ENCODE measurements at places on chromosomes 11 and 22. TPM values are rescaled to one million over a fixed set of nuclear protein-coding genes. Genes with fewer than 3 reads are reported as not detected.

DNA sequence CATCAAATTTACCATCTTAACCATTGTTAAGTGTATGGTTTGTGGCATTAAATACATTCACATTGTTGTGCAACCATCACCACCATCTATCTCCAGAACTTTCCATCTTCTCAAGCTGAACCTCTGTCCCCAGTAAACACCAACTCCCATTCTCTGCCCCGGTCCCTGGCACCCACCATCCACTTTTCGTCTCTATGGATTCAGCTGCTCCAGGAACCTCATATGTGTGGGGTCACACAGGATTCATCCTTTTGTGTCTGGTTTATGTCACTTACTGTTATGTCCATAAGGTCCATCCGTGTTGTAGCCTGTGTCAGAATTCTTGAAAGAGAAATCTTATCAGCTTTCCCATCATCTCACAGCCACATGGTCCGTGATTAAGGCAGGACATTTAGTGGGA lies 16.3 kb downstream of the TSPAN32 start:
- DNase-seq: no peak

DNA sequence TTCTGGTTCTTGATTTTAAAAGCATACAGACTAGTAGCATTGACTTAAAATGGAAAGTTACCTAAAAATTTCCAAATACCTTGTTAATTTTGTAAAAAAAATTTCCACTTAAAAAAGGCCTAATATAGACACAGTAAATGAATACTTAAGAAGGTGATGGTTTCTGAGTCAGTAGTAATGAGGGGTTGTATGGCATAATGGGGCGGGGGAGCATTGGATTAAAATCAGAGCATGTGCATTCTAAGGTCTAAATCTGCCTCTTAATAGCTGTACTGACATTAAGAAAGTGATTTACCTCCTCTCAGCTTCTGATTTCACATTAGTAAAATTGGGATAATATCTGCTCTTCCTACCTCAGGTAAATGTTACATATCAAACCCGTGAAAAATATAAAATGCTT lies 446.5 kb downstream of the AASDHPPT start:
- no peak for DNase-seq

DNA sequence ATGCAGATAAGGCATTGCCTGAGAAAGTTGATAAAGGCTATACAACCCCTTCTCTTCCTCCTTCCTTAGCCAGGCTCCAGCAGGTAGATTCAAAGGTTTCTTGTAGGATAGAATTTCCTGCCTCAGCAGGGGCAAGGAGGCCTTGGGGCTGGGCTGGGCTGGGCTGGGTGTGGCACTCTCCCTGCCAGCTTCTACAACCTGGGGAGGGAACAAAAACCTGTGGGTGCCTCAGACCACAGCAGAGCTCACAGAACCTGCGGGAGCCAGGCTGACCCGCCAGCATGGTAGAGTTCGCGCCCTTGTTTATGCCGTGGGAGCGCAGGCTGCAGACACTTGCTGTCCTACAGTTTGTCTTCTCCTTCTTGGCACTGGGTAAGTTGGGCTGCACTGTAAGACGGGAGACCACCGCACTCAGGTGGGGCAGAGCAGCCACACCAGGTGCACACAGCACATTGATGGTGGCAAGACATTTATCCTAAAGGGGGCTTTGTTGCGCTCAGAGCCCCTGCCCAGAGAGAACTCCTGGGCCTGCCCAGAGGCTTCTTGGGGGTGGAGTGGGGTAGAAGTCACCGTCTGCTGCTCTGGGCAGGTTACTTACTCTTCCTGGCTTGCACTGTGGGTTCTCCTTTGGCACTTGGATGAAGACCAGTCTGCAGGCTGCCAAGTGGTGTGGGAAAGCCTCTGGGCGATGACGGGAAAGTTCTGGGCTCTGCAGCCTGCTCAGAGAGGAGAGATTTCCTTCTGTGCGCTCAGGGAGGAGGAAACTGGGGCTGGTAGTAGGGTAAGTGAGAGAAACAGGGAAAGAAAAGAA lies at the start of gene MOGAT2:
MOGAT2 (plus strand) TSS at position 231 of the 811 bp plus-strand sequence; CDS start at position 282, 51 bp downstream.
- DNase-seq: peak; percentile 55

- DNase-seq: no peak
Measured at GRCh38 chr11:31819621-31820437, 8.7 kb upstream of the PAX6 start.

GRCh38 chr22:27576413-27576812 lies 225.1 kb downstream of the MN1 start:
- peak; percentile 65 for DNase-seq

- no peak for DNase-seq
Measured at GRCh38 chr11:21505070-21505469, 687.8 kb upstream of the ANO5 start.

- no peak for DNase-seq
Measured at GRCh38 chr11:114277637-114278341, 18.4 kb upstream of the NNMT start.

GRCh38 chr11:104036995-104037394 lies 555 bp downstream of the DDI1 start:
- DNase-seq: peak; percentile 59

DNA sequence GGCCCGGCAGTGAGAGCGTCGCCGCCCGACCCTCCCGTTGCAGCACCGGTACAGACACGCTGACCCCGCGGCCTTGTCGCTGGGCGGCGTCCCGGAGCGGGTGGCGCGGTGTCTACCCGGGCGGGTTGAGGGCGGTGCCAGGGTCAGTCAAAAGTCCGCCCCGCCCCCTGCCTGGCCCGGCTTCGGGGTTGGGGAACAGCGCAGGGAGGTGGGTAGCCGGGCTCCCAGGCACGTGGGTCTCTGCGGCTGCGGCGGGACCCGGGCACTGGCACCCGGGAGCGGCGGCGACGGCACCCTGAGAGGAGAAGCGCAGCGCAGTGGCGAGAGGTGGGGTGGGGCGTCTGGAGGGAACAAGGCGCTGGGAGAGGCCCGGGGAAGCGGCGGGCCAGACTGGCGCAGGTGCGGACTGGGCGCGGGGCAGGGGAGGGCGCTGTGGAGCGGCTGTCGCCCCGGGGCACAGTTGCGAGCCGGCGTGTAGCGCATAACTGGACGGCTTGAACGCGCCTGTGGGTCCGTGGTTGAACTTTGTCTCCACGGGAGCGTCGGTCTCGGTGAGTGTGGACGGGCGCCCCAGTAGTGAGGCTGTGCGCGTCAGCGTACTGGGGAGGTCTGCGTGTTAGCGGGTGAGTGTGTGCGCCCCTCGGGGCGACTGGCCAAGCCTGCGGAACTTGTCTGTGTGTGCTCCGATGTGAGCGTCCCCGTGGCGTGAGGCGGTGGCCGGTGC lies at the start of gene P2RY2:
P2RY2 (plus strand) TSS at position 176 of the 724 bp plus-strand sequence. CDS start 15,879 bp downstream, outside the sequence.
- peak; percentile 91 for DNase-seq

DNA sequence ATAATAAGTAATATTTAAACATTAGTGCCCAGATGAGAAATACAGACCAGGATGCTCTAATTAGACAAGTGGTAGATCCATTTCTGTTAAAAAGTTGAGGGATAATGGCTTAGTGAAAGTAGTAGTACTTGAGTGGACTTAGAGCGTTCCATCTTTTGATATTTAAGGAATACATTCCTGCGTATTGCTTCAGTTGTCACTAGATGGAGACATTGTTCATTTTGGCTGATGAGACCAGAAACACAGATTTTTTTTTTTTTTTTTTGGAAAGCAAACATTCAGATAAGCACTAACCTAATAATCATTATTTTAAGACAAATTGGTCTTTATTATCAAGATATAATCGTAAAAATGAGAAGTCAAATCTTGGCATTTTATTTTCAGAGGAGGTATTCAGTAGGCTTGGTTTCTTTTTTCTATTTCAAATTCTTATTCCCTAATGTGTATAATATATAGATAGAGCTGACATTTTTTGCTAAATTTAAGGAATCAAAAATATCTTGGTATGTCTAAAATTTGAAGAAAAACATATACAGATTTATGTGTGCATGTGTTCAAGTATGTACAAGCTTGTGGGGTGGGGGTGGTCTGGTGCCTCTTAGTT lies 92.9 kb downstream of the DYNC2H1 start:
- DNase-seq: no peak

DNA sequence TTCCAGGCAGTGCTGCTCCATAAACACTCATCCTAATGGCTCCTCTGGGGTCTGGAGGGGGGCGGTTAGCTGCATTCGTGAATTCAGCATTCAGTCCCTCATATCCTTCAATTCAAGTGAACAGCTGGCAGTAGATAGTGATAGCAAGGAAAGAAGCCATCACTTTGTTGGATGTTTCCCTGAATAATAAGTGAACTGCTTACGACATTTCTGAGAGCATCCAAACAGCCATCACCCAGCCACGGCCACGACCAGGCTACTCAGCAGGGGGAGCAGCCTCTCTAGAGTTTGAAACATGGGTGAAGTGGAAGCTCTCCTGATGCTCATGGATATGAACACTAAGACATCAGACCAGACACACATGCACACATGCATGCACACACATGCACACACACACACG lies 163.6 kb downstream of the NTM start:
- DNase-seq: no peak

DNA sequence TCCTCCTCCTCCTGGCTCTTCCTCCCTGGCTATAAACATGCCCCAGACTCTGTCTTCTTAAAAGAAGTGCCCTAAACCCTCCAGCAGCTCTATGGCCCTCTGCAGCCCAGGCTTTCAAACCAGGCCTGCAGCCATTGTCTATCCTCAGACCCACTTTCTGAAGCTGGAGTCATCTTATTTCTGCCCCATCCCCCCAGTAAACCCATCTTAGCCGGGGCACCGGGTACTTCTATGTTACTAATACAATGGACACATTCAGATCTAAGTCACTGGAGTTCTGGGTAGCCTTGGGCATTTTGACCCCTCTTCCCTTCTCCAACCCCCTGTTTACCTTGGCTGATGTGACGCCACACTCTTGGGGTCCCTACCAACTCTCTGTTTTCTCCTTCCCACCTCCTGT lies 29.7 kb upstream of the CACNG2 start:
- DNase-seq: no peak

DNA sequence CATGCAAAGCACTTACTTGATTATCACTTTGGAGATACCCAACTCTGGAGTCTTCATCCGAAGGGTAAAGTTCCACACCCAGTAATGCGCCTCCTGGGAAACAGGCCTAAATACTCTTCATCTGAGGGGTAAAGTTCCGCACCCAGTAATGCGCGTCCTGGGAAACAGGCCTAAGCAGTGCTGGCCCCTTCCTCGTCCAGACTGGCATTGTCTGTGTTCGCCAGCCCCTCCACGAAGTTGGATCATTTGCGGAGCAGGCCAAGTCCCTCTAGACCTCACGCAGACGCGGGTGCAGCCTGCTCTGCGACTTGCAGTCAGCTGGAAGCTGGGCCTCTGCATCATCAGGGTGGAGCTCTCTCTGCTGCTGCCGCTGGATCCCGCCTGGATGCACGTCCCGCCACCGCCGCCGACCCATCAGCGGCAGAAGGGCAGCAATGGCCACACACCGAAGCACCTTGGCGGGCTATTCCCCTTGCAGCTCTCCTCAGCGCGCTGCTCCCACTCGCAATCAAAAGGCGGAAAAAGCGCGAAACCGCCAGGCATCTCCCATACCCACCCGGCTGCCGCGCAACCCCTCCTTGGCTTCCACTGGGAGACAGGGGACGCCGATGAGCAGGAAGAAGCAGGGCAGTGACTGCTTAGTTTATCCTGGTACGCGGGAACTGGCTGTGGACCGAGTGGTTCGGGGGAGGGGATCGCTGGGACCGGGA lies 34.1 kb upstream of the GLYATL1 start:
- DNase-seq: peak; percentile 59

DNA sequence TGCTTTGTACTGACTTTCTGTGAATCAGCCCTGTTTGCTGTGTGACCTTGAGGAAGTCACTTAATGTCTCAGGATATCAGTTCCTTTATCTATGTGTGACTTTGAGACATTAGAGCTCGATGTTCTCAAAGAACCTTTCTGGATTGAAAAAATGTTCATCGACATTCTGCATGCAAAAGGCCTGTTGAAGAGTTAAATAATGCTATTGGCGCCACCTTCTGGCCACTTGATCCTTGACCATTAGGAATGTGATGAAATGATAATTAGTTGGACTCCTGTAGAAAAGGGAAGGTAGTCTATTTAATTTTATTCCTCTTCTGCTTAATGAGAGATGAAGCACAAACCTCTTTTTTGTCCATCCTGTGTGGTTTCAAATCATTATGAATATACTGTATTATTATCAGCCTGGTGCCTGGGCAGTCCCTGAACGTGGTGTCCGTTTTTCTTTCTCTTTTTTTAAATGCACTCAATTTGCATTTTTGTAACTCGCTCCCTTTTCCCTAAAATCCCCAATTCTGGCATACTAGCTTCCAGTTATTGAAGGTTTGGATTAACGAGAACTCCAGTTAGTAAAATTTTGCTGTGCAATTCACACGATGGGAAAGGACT lies 20.7 kb downstream of the ELF5 start:
- DNase-seq: peak; percentile 31

DNA sequence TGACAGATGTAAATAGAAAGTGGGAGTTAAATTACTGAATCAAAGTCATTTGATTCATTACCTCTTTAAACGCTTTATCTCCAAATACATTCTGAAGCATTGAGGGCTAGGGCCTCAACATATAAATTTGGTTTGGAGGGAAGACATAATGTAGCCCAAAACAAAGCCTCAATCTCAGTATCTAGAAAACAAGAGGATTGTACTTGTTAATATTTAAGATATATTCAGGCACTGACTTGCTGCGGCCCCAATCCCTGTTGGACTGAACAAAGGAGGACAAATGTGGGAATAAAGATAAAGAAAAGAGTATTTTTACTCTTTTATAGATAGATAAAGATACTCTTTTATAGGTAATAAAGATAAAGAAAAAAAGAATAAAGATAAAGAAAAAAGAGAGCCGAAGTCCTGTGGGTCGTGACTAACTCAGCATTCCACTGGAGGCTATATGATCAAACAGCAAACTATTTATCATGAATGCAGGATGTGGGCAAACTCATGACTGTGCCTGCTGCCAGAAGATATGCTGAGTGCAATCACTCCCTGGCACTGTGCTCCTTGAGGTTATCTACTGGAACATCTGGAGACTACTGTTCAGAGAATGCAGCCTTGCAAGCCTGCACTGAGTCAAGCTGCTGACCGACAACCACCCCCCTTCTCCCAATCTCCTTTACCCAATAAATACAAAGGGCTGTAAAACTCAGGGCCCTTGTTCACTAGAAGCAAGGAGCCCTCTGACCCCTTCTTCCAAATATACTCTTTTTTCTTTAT lies 6.9 kb downstream of the OR10V1 start:
- DNase-seq: no peak

DNA sequence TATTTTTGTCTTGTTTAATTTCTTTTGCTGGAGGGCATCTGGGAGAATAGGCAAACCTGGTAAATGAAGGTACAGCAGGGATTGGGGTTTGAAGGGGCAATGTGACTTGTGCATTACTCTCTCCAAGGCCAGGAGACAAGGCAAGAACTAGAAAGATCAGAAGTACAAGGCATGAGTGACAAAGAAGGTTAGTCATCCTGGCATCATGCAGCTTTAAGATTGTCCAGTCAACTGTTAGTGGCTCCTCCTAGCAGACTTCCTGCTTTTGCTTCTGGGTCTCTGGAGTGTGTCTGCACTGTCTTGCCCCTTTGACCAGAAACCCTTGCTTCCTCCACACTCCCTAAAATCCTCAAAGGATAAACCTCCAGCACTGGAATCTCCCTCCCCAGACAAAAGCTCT lies 27.2 kb upstream of the GLYATL1 start:
- no peak for DNase-seq

- DNase-seq: no peak
Measured at GRCh38 chr11:88293931-88294330, 43.6 kb downstream of the CTSC start.

The PAX6 gene
- total RNA-seq: not detected

The NAT10 gene
- total RNA-seq: 14.5 TPM

The TBCEL gene
- 23.2 TPM for total RNA-seq

The GRAP2 gene
- 0.79 TPM for total RNA-seq

The RIMBP3C gene
- not detected for total RNA-seq

The SUSD2 gene
- total RNA-seq: 2.6 TPM

The RELT gene
- total RNA-seq: 1.0 TPM

The HPX gene
- not detected for total RNA-seq

The BTG4 gene
- not detected for total RNA-seq

The P2RX6 gene
- 3.0 TPM for total RNA-seq

The CCDC88B gene
- 5.4 TPM for total RNA-seq

Measured in heart left ventricle (tissue), 16 donors.